Hepatic stellate cell (primary cell): ENCODE measurements at places on chromosomes 4 and X.

- no peak for DNase-seq
Measured at GRCh38 chrX:13699183-13699826, 10.4 kb downstream of the RAB9A start.

DNA sequence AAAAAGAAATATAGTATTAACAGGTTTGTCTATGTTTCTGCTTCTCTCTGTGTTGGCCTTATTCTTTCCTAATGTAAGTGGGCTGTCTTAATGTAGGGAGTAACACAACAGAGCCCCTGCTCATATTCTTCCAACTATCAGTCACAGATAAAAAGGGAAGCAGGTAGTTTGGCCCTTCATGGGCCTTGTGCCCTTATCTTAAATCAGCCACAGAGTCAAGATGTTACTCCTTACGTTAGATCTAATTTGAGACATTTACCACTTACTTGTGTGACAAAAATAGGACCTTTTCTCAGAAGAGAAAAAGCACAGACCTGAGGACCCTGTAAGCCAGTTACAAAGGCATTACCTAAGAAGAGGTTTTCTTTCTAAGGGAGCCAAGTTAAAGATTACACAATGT is 589.0 kb downstream of the GRXCR1 start:
- no peak for DNase-seq

GRCh38 chr4:87806520-87806919 is 7.2 kb downstream of the IBSP start:
- DNase-seq = no peak

DNA sequence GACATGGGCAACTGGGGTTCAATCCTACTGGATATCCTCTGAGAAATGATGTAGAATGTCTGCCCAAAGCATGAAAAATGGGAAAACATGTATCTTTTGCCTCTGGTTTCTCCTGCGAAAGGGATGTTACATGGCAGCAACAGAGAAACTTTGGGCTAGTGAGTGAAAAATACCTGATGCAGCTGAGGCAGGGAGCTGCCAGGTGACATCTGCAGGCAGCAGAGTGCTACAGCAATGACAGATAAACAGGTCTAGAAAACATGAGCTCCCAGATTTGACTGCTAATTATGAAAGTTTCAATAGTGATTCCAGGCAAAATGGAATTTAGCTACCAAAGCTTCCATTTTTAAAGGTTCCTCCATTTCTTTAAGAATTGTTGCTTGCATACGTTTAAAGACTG is 4.8 kb upstream of the CXCL1 start:
- no peak for DNase-seq

DNA sequence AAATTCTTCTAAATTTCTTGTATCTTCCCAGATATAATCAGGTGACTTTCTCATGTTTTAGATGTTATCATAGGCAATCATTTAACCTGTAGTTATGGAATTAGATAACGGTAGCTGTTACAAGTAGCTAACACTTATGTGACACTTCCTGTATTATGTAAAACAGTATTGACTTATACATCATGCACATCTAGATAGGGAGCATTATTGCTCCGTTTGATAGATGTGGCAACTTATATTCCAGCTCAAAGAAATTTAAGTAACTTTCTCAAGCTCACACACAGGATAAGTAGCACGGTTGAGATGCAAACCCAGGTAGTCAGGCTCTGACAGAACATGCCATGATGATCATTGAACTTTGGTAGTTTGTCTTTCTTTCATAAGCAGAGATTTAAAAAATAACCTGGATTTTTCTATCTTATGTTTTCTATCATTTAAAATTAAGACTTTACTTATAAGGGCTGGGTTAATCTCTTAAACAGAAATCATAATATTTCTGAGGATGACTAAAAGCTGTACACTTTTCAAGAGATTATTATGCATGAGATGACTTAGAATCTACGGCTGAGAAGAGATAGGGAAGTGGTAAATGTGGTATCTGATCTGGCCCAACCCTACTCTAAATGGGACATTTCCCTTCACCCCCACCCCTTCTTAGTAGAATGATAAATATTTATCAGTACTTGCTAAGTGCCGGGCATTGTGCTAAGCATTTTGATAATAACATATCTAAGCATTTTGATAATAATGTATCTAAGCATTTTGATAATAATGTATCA is 69.1 kb upstream of the HPGD start:
- DNase-seq = no peak

DNA sequence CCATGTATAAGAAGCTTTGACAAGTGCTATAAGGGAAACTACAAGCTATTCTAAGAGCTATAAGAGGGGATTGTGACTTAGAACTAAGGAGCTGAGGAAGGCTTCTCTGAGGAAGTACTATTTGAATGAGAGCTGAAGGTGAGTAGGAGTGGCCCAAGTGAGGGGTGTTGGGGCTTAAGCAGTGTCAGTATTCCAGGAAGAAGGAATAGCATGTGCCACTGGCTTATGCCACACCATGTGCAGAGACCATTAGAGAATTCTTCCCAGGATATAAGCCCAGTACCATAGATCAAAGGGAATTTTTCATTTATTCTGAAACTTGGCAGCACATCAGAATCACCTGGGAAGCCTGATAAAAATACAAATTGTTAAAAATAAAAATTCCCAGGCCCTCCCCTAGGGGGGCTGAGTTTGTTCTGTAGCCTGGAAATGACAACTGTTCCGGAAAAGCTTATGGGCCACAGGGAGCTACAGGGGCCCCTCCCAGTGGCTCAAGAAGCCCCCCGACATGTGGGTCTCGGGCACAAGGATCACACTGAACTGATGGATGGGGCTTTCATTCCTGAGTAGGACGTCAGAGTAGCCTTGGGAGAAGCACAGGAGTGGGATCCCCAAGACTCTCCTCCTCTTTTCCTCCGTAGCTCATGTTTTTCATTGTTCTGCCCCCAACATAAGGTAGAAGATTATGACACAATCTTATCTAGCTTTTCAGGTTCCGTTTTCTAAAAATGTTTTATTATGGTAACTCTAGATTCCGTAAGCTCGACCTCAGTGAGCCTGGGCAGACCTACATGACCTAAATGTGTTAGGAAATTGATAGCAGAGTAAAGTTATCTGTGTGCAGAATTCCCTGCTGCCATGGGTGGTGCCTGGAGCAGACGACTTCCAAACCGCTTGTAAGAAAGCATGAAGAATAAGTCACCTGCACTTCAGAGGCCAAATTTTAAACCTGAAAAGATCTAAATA is 119.3 kb downstream of the AFF1 start:
- DNase-seq = no peak

- DNase-seq = no peak
Measured at GRCh38 chr4:155597281-155597680, 69.4 kb upstream of the GUCY1A1 start.

DNA sequence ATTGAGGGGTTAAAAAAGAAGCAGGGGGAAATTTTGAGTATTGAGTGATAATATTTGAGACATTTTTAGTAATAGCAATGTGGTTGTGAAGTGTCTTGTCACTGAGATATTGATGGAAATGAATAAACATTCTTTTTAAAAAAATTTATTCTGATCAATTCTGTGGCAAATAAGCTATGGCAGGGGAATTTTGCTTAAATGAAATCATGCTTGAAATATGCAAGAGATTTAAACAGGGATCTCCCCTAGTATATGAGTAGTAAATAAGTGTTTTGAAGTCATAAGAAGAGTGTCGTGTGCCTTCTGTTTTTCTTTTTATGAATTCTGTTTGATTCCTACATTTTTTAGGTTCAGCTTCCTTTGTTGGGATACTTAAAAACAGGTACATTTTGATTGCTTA is 23.2 kb downstream of the IL15 start:
- no peak for DNase-seq

- DNase-seq = no peak
Measured at GRCh38 chr4:100889401-100889800, 371.6 kb upstream of the EMCN start.

GRCh38 chrX:34918856-34919255 is 23.7 kb upstream of the FAM47B start:
- DNase-seq = no peak

DNA sequence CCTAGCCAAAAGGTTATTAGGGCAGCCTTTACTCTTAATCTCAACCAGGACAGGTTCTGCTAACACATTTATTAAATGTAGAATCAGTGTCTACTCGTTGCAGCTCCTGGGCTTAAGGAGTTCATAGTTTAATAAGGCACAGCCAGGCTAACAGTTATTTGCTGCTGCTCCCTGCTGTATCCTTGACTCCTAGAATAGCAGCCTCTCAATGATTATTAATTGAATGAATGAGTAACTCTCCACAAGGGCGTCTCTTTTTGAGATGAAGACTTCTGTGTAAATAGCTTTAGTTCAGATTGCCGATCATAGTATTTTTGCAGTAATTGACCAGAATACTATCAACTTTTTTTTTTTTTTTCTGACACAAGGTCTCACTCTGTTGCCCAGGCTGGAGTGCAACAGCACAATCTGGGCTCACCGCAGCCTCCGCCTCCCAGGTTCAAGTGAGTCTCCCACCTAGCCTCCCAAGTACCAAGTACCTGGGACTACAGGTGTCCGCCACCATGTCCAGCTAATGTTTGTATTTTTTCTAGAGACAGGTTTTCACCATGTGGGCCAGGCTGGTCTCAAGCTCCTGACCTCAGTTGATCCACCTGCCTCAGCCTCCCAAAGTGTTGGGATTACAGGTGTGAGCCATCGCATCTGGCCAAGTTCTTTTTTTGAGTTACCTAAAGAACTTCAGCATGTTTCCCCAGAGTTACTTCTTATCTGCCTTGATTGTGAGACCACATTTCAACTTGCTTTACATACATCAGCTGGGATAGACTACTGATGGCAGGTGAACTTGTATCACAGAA is 2.9 kb downstream of the UGDH start:
- DNase-seq = no peak

DNA sequence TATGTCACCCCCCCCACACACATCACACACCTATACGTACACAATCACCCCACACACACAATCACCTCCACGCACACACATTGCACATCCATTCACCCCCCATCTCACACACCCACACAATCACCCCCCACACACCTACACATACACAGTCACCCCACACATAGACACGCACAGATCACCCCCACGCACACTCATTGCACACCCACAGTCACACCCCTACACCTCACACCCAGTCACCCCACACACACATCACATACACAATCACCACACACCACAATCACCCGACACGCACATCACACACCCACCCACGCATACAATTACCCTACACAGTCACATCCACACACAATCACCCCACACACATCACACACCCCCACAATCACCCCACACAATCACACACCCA is 15.9 kb upstream of the TADA2B start:
- DNase-seq = no peak

DNA sequence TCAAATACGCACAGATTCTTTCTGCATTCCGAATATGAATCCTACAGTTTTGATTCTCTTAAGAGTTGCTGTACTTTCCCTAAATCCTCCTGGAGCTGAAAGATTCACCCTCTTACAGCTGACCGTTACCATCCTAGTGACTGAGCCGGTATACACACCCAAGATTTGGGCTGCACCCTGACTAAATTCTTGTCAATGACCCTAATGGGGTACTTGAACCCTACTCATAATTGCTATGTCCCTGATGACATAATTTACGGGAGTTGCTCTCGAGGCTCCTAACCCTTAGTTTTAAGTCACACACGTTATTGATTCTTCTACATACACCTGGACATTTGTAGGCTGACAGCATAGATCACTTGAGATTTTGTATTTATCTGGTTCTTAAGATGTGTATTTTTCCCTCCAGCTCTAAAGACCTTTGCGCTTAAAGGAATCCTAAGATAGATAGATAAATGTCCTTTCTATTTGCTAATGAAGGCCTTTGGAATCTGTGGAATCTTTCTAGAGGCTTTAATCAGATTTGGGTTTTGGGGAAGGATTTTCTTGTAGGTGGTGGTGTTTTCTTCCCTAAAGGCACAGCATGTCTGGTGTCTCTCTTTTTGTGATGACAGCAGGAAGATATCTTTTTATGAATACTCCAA is 37.8 kb downstream of the CLDN34 start:
- DNase-seq = no peak

GRCh38 chrX:118497180-118497818 is 1.7 kb downstream of the DOCK11 start:
- no peak for DNase-seq

DNA sequence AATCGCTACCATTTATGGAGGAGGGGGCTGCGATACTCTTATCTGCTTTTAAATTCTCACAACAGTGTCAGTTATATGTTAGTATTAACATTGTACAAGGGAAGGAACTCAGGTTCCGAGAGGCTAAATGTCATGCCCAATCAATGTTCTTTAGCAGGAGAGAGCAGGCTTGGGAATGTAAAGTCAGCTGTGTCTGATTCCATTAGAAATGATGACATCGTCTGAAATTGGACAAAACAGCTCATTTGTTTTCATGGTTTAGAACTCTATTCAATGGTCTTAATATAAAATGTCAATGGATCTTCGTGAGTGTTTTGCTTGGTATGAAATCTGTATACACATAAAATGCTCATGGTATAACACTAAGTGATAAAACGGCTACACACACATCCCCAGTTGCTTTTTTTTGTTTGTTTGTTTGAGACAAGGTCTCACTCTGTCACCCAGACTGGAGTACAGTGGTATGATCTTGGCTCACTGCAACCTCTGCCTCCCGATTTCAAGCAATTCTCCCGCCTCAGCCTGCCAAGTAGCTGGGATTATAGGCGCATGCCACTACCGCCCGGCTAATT is 11.9 kb upstream of the SH3KBP1 start:
- no peak for DNase-seq

GRCh38 chrX:134932528-134933217 is 58.1 kb upstream of the SMIM10 start:
- peak; percentile 50 for DNase-seq
